CD4-positive, alpha-beta T cell treated with Interleukin-2 at 100 ng/mL for 4 hours (primary cell): ENCODE measurements at places on chromosomes 3 and 15.

- DNase-seq, result no peak
Measured at GRCh38 chr3:151321526-151321925, 4.9 kb upstream of the GPR87 start.

- DNase-seq, result no peak
Measured at GRCh38 chr15:63091679-63092446, 29.8 kb upstream of the LACTB start.

DNA sequence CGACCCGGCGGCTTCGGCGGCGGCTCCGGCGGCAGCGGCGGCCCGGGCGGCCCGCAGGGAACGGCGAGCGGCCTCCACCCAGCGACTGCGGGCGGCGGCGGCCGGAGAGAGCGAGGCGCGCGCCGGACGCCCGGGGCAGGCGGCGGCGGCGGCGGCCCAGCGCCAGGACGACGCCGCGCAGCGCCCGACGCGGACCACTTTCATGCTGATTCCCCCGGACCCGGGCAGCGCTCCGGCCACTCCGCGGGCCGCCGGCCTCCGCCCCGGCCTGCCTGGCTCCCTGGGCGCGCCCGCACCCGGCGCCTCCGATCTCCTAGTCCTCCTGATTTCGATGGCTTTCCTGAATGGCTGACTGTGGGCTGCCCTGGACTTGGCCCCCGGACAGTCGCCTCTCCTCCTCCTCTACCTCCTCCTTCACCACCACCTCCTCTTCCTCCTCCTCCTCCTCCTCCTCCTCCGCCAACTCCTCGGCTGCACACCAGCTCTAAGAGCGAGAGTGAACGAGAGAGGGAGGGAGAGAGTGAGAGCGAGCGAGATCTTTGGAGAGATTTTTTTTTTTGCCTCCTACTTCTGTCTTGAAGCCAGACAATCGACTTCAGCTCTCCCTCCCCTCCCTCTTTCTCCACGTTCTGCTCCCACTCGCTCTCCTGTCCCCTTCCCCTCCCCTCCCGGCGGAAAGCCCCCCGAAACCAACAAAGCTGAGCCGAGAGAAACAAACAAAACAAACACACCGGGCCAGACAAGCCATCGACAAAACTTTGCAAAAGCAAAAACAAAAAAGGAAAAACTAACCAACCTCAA, 844 bp downstream of the NR2F2 start:
- no peak for DNase-seq

- DNase-seq, result no peak
Measured at GRCh38 chr3:124633524-124633923, 96.7 kb upstream of the UMPS start.

GRCh38 chr3:126734106-126734723, 30.2 kb downstream of the CHCHD6 start:
- no peak for DNase-seq

DNA sequence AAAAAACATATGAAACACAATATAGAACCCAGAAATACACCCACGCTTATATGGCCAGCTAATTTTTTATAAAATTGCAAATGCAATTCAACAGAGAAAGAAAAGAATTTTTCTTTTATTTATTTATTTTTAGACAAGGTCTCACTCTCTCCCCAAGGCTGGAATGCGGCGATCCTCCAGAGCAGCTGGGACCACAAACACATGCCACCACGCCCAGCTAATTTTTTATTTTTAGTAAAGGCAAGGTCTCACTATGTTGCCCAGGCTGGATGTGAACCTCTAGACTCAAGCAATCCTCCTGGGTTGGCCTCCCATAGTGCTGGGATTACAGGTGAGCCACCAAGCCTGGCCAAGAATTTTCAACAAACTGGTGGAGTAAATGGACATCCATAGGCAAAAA, 117.9 kb downstream of the SCAPER start:
- DNase-seq, result no peak

DNA sequence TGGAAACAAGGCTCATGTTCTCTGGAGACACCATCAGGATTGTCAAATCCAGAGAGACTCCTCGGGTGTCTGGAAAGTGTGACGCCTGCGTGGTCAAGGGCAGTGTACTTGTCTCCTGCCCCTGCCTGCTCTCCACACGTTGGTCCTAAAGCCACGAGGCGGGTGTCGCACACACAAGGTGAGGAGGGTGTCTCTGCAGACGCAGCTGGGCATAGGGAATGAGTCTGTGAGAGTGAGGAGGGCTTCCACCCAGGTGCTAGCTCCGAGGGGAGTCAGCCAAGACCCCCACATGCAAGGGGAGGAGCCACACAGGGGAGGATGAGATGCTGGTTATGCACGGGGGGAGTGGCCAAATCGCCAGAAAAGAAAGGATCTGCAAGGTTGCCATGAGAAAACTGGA, 27.9 kb upstream of the OCA2 start:
- DNase-seq, result no peak

- DNase-seq, result peak; percentile 87
Measured at GRCh38 chr3:46276497-46277099, 34.3 kb downstream of the CCR3 start.

DNA sequence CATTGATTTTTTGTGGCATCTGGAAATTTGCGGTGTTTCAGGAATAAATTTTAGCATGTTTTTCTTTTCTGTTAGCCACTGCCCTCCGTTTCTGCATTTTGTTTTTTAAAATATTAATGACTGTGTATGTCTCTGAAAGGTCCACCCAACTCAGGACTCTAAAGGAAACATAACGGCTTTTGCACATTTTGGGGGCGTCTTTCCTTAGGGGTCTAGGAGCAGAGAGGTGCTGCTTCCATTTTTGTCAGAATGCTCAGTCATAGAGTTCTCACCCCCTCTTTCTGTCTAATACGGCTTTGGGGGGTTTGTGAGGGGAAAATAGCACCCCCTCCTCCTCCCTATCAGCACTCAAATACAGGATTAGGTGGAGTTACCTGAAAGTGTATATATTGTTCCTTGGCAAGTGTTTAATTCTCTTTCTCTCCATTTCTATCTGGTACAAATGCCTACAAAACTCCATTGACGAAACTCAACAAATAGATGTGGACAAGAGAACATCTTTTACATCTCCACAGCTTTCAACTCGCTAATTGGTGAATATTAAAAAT, 219.4 kb downstream of the MEIS2 start:
- DNase-seq, result no peak

GRCh38 chr3:60584250-60584649, 667.0 kb downstream of the FHIT start:
- DNase-seq, result no peak

- no peak for DNase-seq
Measured at GRCh38 chr3:158453004-158453403, 118.0 kb upstream of the MLF1 start.

GRCh38 chr3:13881536-13882410, 1.9 kb upstream of the WNT7A start:
- no peak for DNase-seq
